Upper lobe of left lung (tissue), 6 donors: ENCODE measurements at places on chromosomes 12 and 14.

- DNase-seq, result no peak
Observed at GRCh38 chr14:56461276-56462275, 118.0 kb upstream of the TMEM260 start.

GRCh38 chr12:27034607-27035293 lies 12.4 kb downstream of the MED21 start:
- DNase-seq, result peak; percentile 41

- no peak for DNase-seq
Observed at GRCh38 chr12:121345151-121345815, 6.9 kb downstream of the ANAPC5 start.

- DNase-seq, result no peak
Observed at GRCh38 chr12:22334410-22335100, at the start of gene ST8SIA1. ST8SIA1 (minus strand) TSS chr12:22334707; CDS start chr12:22334232, 475 bp downstream.

- DNase-seq, result no peak
Observed at GRCh38 chr12:112408621-112409020, 784 bp downstream of the RPL6 start.

- DNase-seq, result no peak
Observed at GRCh38 chr14:51458563-51458955, 193.2 kb upstream of the FRMD6 start.

- DNase-seq, result no peak
Observed at GRCh38 chr12:105036937-105037649, 47.2 kb downstream of the ALDH1L2 start.

DNA sequence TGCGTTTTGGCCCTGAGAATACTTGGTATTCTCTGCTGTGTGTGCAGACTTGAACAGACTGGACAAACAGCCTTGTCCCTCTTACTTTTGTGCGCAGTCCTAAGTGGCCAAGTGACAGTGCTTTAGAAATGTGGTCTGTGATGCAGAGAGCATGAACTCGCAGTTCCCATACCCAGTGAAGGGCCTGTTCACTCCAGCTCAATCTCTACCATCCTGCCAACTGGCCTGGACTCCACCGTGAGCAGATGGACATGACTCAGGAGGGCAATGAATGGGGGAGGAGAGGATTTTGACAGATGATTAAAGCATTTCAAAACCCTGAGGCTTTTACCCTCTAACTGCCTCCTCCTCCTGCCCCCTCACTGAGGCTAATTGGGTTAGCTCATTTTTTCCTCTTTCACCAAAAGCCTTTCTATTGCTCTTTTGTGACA lies 62.5 kb upstream of the PYGL start:
- peak; percentile 31 for DNase-seq

GRCh38 chr14:105119408-105120025 lies 49.1 kb downstream of the JAG2 start:
- peak; percentile 15 for DNase-seq

DNA sequence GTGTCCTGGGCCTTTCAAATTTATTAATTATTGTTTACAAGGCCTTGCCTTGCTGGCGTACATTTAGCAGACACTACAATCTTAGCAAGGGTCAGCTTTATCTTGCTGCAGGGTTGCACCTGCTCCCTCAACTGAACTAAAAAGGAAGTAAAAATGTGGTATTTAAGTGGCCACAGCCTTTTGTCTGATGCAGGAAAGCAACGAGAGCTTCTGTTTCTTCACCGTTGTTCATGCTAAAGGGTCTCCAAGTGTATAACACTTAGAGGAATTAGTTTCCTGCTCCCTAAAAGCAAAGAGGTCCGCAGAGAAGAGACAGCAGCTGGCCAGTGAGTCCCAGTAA lies 62.8 kb upstream of the EGLN3 start:
- DNase-seq, result no peak

GRCh38 chr12:98901189-98901588 lies 256.1 kb downstream of the APAF1 start:
- no peak for DNase-seq

- DNase-seq, result no peak
Observed at GRCh38 chr12:89883630-89884389, 175.2 kb upstream of the ATP2B1 start.

GRCh38 chr14:21072781-21073339 lies 2.8 kb downstream of the ARHGEF40 start:
- no peak for DNase-seq

GRCh38 chr14:105846312-105846711 lies 319.9 kb downstream of the TMEM121 start:
- DNase-seq, result no peak

- no peak for DNase-seq
Observed at GRCh38 chr12:9669534-9669933, at the start of gene CLEC2D. CLEC2D (plus strand) TSS chr12:9669713; CDS start chr12:9669735, 22 bp downstream.

DNA sequence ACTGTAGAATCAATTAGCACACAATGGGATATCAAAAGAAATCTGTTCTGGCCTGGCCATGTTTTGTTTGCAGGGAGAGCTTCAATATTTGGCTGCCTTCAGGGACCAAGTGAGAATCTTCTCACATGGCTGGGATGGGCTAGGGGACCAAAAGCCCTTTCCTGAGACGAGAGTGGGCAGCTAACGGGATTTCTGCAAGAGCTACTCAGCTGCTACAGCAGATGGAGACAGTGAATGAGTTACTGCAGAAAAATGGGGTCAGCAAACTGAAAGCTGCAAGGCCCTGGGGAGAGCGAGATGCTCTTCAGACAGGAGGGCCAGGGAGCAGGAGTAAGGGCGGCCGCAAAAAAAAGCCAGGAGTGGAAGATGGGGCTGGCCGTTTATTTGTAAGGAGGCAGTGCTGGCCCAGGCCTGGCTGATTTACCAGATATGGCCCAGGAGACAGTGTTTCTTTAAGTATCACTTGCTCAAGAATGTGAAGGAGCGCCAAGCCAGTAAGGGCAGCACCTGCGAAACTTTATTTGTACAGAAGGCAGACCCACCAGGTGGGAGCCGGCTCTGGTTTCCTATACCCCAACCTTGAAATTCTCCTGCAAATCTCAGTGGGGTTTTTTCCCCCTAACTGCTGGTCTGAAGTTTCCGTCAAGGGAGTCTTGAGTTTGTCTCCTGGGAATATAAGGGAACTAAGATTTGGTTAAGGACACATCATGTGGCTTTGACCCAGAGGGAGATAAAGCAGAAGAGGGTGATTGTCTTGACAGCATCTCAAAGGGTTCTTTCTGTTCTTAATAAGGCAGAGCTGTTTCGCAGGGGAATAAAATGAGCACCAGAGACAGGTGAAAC lies 57.8 kb downstream of the SSH1 start:
- DNase-seq, result no peak

DNA sequence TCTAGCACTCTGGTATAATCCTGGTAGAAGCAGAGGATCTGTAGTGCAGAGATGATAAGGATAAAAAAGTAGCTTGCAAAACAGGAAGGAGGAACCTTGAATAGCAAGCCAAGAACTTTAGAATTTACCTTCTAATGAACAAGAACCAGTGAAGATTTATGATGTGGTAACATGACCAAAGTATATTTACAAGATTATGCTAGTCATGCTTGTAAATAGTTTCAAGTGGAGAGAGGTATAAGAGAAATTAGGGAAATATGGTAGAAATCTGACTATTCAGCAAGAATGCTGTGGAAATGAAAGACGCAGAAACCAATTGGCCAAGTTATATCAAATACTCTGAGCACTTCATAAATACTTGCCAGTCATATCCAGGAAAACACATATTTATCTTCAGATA lies 47.8 kb downstream of the ERGIC2 start:
- DNase-seq, result no peak
